Stimulated activated CD4-positive, alpha-beta T cell treated with anti-CD3 and anti-CD28 coated beads, Interleukin-4, amount 100 ng/mL, for 4 hours (primary cell): ENCODE measurements at places on chromosomes 5 and 9.

- no peak for DNase-seq
Measured at GRCh38 chr5:173907686-173908371, 19.7 kb downstream of the CPEB4 start.

- DNase-seq, result no peak
Measured at GRCh38 chr5:130708754-130709153, 456.3 kb downstream of the HINT1 start.

DNA sequence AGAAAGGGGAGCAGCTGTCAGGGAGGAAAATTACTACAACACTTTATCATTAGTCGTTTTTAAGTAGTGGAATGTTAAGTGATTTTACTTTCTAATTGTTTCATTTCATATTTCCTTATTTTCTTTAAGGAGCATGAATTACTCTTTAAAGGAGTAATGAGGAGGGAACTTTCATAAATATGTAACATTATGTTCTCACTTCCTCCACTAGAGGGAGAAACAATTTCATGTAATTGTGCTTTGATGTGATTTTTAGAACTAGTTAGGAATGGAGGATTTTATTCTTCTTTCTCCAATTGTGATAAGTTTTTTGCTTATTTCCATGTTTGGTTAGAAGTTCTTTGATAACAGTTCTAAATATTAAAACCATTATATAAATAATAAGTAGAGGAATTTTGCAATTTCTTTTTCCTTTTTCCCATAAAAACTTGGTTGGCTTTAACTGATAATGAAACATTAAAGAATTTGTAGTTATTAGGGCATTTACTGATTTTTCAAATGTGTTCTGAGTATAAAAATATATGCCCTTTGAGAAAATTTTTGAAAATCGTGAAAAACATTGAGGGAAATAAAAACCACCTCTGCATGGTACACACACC lies 25.6 kb downstream of the CEP78 start:
- no peak for DNase-seq

DNA sequence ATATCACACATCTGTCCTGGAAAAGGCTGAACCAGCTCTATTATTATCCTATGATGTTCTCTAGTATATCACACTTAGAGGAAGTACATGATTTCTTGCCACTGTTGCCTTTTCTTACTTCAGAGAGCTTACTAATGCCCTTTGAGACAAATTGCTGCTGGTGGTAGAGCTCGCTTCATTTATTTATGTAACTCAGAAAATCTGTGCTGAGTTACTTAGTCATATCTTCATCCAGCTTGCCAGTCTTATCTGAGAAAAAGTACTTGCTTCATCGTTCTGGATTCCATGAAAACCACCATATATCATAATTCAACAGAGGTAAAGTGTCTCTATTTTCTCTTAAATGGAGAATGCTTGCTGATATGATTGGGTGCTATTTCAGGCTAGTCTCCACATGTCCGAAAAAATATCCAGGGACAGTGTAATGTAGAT lies 26.6 kb downstream of the PTPDC1 start:
- DNase-seq, result no peak

GRCh38 chr9:113875459-113876150 lies 504 bp upstream of the ZNF618 start:
- DNase-seq, result no peak

DNA sequence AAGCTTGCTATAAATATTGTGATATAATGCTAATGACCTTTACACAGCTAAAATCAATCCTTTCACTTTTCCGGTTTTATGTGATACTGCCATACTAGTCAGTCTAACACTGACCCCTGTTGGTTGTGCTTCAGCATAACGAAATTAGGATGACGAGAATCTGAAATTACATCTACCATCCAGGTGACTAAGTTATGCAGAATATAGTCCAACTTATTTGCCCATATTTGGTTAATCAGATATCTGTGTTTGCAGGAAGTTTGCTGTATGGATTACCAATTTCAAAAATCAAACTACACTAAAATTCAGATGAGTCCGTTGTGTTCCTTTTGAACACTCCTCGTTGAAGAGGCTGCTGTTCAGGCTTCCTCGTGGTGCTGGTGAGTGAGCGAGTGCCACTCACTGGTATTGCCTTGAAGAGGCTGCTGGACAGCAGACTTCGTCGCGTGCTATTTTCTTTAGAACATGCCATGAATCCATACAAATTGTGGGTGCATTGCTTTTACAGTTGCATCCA lies 32.5 kb downstream of the TENT4A start:
- DNase-seq, result no peak

DNA sequence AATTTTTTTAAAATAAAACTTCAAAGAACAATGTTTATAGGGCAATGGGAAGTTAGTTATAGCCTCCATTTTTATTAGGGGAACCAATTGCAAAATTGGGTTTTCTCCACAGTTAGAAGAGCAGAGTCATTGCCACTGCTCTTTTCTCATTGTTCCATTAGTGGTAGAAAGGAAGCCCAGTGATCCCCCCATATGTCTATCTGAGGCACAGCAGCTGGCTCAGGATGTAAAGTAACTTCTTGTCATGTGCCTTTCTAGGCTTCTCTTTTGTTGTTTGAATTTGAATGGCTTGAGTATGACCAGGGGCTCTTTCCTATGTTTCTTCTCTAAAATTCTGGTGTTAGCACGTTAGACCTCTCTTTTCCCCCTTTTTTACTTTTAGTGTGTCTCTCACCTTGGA lies 61.2 kb downstream of the UBAP1 start:
- DNase-seq, result no peak

DNA sequence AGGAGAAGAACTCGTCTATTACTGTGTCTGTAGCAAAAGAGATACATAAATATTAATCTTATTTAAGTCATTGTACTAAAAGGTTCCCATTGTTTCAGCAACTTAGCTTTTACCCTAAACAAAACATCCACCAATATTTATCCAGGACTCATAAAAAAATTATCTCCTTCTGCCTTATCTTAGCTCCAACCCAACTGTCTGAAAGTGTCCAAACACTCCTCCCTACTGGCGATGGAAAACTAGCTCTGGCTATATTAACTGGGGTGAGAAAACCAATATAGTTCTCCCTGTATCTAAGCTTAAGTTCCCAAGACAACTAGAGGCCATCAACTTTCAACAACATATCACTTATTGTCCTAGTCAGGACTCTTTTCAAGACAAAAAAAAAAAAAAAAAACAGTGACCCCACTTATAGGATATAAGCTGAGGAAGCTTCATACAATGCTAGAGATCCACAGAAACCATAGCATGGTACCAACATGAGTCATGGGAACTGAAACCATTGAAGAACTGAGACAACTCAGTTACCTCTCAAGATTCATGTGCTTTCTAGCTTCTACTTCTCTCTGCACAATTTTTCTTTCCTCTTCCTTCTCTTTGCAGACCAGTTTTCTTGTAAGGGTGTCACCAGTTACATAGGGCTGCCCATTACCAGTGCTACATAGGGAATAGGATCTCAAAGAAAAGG lies 150.7 kb upstream of the RASA1 start:
- DNase-seq, result no peak

- DNase-seq, result no peak
Measured at GRCh38 chr9:136995362-136995761, 1.0 kb downstream of the CLIC3 start.

DNA sequence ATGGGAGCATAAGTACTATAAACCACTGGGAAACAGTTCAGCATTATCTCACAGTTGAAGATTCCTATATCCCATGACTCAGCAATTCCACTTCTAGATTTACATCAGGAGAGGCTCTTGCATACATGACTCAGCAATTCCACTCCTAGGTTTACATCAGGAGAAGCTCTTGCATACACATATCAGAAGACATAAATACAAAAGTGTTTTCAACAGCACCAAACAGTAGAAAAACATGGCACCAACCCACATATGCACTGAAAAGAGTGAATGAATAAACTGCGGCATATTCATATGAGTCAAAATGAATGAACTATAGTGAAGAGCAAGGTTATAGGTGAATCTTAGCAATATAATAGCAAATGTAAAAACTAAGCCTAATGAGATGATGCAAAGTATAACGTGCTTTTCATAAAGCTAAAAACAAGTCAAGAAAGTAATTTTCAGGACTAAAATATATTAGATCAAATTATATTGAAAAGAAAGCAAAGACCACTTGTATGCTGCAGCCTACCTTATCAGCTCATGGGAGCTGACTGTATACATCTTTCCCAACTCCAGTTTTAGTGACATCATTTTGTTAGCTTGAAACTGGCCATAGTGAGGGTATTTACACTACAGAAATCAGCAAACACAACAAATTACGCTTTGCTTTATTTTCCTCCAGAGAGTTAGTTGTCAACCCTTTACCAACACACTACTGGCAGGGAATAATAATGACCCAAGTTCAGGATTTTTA lies 95.8 kb downstream of the ANKRD18B start:
- no peak for DNase-seq

DNA sequence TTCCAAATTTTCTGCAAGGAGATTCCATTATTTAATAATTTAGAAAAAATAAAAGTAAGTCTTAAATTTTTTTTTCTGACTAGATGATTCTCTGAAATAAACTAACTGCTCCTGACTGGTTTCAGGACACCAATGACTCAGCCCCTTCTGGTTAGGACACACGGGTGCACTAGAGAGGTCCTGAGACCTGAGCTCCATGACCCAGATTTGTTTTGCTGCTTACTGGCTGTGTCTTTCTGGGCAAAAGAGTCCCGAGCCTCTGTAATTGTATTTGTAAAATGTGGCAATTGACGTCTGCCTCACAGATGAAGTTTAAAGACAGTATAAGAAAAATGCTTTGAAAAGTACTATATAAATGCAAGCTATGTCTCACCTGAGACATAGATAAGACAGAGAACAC lies 89.1 kb downstream of the SLC24A2 start:
- no peak for DNase-seq

DNA sequence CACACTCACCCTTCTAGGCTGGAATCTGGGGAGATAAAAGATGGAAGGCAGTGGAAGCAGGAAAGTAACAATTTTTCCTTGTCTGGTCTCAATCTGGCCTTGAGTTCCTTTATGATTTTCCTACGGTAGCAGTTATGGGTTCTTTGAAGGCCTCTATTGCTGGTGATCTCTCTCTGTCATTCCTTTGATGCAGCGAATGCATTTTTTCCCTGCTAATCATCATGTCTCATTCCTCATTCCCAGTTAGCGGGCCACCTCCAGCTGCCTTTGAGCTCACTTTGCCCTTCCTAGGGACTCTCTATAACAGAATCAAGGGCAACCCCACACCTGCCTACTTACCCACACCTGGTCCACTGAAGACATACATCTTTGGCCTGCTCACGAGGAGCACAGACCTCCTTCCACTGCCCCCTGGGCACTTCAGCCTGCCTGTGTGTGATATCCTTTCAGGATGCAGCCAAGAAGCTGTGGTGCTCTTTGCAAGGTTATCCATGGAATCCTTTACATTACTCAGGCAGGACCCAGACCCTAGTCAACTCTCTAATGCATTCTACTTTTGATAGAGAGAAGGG lies 191.7 kb downstream of the DRD1 start:
- no peak for DNase-seq

DNA sequence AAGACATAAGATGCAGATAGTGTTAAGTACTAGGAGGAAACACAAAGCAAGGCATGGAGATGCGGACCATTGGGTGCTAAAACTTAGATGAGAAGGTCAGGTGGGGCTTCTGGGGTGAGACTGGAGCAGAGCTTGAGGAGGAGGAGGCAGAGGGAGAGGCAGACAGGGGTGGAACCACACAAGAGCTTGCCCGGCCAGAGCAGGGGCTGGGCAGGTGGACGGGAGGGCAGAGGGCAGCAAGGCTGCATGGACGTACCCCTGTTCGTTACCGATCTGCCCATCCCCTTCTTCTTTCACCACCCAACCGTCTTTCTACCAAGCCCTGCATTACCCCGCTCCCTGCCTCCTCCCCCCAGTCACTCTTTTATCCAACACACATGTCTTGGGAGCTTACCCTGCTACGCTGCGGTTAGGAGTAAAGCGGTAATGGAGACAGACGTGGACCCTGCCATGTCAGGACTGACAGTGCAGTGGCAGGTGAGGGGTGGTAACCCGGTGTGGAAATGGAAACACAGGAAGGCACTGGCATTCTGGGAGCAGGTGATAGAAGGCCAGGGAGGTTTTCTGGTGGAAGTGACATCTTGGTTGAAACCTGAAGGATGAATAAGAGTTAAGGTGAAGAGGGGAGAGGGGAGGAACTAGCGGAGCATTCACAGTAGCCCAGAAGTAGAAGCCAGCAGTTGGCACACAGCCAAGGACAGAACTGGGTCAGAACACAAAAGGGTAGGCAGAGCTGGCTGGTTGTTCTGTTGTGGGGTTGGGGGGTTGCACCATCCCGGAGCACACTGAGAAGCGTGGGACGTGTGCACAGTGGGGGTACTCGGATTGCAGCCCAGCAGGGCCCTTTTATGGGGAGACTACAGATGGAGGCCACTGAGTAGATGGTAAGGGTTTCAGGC lies 167.2 kb downstream of the CACNA1B start:
- no peak for DNase-seq

- no peak for DNase-seq
Measured at GRCh38 chr9:28888806-28889205, 1315.5 kb upstream of the C9orf72 start.

- DNase-seq, result no peak
Measured at GRCh38 chr5:132387640-132388117, 18.2 kb downstream of the SLC22A5 start.

DNA sequence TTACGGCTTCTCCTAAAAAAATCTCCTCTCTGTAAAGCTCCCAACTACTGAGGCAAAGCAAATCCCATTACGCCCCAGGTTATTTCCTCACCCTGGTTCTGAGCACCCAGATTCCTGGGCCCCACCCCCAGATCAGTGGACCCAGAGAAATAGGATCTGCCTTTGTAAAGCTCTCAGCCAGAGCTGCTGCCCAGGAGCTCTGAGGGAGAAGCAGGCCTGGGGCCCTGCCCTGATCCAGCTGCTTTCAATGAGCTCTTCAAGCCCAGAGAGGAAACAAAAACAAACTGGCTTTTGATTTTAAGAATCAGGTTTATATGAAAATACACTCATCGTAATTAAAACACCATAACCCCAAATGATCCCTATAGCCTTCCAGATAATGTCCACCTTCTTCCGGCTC lies 124.5 kb downstream of the C5orf15 start:
- no peak for DNase-seq
